ENCODE measurements at places on chromosomes 2 and 18. TPM values are rescaled to one million over a fixed set of nuclear protein-coding genes. Genes with fewer than 3 reads are reported as not detected.

The RESP18 gene
- not detected for total RNA-seq

The CDH2 gene
- not detected for total RNA-seq

The ANKAR gene
- 2.5 TPM for total RNA-seq

The LHCGR gene
- total RNA-seq = not detected

The BOLL gene
- total RNA-seq = 0.12 TPM

The SERPINB11 gene
- total RNA-seq = not detected

The IL1R1 gene
- total RNA-seq = 5.7 TPM

The CIB4 gene
- total RNA-seq = not detected

The RASGRP3 gene
- total RNA-seq = 1.9 TPM
